ENCODE measurements at places on chromosomes 3 and 15.

DNA sequence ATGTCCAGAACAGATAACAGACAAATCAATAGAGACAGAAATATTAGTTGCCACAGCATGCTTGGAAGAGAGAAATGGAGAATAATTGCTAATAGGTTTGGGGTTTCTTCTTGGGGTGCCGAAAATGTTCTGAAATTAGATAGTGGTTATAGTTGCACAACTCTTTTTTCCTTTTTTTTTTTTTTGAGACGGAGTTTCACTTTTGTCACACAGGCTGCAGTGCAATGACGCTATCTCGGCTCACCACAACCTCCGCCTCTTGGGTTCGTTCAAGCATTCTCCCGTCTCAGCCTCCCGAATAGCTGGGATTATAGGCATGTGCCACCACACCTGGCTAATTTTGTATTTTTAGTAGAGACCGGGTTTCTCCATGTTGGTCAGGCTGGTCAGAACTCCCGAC, 163.3 kb downstream of the PLCH1 start:
- no peak for DNase-seq

- no peak for DNase-seq
Measured at GRCh38 chr15:35247150-35247549, 162.1 kb upstream of the NANOGP8 start.

DNA sequence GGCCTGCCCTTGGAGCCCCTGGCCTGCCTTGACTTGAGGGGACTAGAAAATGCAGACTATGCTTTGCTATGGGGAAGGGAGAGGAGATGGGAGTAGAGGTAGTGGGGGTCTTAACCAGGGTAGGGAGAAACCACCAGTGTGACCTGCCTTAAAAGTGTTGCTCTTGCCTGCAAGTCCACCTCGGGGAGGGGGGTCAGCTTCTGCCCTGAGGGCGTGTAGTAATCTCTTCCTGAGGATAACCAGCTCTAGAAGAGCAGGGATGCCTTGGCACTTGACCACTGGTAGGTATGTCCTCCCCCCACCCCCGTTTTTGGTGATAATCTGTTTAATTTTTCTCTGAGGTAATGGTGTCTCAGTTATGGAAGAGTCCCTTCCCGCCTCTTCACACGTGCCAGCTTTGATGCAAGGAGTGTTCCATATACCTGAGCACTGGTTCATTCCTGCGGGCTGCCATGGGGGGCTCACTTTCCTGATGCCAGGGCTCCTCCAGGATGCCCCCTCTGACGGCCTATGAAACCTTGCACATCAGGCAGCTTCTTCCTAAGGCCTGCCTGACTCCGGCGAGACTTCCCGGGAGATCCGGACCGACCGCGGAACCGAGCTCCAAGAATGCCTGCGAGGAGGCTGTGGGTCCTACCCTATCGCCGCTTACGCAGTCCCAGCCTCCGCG, 780 bp upstream of the P4HTM start:
- no peak for DNase-seq

GRCh38 chr3:184662187-184662586, 49.7 kb downstream of the MAGEF1 start:
- DNase-seq = no peak

- no peak for DNase-seq
Measured at GRCh38 chr3:146019508-146019907, 141.5 kb downstream of the PLOD2 start.

DNA sequence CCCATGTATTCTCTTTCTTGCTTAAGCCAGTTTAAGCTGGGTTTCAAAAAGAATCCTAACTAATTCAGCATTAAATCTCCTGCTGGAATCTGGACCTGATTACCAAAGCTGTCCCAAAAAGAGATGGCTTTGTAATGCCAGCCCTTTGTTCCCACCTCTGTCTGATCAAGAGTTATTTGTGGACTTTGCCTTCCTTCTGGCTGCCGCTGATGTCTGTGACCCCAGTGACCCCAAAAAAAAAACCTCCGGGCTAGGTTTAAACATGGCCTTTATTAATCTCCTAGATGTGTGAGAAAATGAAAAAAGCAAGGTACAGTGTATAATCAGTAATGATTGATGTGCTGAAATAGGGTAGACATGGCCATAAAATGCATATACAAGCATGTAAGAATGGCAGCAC, 20.7 kb downstream of the CRYGS start:
- DNase-seq = no peak

All from neural crest cell (in vitro differentiated cells).